ENCODE measurements at places on chromosomes 4 and X.

GRCh38 chr4:174550541-174550940 lies 28.3 kb upstream of the HPGD start:
- DNase-seq, result no peak

- DNase-seq, result peak; percentile 86
These were observed at the start of gene NAA10 for GRCh38 chrX:153934762-153935325. Gene NAA10 (minus strand): TSS chrX:153935037. CDS start chrX:153934904, 133 bp downstream.

GRCh38 chr4:24666316-24666715 lies 82.0 kb upstream of the DHX15 start:
- no peak for DNase-seq

GRCh38 chr4:109049926-109050325 lies 252.5 kb downstream of the COL25A1 start:
- DNase-seq, result no peak

DNA sequence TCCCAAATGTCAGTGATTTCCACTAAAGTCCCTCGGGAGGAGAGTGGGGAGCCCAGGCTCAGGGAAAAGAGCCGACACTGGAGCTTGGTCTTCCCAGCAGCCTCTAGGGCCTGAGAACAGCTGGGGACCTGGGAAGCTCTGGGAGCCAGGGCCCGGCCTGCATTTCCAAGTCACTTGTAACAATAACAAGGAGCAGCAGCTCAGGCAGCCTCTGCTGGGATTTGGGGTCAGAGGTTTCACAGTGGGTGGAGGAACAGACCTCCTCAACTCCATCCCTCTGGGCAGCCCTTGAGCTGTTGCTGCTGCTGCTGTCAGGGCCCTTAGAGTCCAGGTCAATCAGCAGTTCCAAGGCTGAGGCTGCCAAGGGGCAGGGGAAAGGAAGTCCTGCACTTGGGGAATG lies 11.1 kb downstream of the STARD8 start:
- DNase-seq, result no peak

DNA sequence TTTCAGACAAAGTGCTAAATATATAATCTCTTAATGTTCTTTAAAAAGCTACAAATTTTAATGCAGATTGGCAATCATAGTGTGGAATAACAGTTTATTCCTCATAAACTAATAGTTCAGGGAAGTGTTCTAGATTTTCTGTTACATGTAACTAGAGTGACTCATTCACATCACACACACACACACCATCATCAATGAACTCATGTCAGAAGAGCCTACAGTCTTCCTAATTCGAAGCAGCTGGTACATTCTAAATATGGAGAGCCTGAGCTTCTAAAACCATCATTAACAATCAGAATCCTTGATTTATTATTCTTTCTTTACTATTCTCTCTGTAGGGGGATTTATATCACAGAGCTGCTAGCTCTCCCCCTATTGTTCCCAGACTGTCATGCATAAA lies 49.6 kb downstream of the DKK2 start:
- no peak for DNase-seq

- DNase-seq, result no peak
These were observed 440.2 kb downstream of the PRR32 start for GRCh38 chrX:127259742-127260141.

DNA sequence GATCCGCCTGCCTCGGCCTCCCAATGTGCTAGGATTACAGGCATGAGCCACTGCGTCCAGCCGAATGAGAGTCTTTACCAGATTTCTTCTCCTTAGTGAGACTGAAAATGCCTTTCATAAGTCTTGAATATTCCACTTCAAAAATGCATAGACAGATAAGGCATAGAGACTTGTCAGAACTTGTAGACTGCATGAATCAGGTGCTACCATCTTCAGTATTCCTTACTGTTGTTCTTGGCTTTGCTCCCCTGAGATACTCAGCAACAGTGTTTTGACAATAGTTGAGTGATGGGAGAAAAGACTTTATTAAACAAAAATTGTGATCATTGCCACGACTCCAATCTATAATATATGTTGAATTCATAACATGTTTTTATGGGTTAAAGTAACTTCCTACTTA lies 11.0 kb downstream of the TKTL2 start:
- no peak for DNase-seq

DNA sequence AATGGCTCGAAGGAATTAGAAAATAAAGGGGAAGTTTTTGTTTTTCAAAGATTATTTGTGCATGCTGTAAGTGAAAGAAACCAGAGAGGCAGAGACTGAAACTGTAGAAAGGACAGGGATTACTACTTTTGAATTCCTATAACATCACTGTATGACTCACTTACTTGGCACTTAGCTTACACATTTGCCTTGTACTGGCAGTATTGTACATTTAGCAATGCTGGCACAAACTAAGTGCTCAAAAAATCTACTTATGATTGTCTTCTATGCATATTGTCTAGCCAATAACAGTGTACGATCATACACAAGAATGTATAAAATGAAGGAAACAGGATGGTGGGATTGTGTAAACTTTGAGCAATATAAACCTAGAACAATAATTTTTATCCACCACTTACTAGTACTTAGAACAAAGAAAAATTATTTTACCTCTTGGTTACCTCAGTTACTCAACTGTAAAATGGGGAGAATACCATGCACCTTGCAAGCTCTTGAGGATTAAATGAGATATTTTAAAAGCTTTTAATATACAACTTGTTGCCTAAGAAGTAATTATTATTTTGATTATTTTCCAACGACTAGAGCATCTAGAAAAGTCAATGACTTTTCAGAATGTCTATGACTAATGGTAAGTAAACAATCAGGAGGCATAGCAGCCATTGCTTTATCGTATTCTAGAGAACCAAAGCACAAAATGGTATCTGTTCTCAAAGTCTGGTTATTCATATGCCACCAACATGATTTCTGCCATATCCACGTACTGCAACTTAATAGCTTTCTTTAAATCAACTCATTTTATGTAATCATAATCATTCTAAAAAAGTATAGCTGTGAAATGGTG lies 4.7 kb downstream of the FAM120C start:
- peak; percentile 43 for DNase-seq

- no peak for DNase-seq
These were observed 63.8 kb upstream of the HPRT1 start for GRCh38 chrX:134396174-134396573.

GRCh38 chr4:128591482-128591881 lies 218.0 kb upstream of the JADE1 start:
- no peak for DNase-seq

- DNase-seq, result no peak
These were observed 173.3 kb upstream of the S100G start for GRCh38 chrX:16476692-16477091.

DNA sequence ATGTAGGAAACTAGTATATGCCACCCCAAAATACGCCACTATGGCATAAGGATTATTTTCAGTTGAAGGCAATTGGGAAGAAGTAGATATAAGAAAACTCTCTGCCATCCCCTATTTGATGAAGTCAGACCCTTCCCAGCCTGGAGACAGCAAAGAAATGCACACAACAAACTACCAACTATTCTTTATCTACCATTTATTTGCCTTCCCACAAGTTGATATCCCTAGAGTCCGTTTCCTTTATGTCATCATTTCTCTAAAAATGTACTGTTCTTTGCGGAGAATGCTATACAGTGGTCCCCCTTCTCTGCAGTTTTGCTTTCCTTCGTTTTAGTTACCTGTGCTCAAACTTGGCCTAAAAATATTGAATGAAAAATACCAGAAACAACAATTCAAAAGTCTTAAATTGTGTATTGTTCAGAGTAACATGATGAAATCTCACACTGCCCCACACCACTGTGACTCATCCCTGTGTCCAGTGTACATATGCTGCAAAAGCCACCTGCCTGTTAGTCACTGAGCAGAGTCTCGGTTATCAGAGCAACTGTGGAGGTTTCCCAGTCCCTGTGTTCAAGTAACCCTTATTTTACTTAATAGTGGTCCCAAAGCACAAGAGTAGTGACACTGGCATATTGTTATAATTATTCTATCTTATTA lies 152.3 kb downstream of the WDFY3 start:
- DNase-seq, result no peak

- DNase-seq, result no peak
These were observed 80.4 kb downstream of the WFS1 start for GRCh38 chr4:6349896-6350603.

- DNase-seq, result no peak
These were observed 57.7 kb downstream of the TRIM2 start for GRCh38 chr4:153261914-153262313.

GRCh38 chrX:65581661-65582339 lies 47.2 kb upstream of the LAS1L start:
- peak; percentile 75 for DNase-seq

GRCh38 chr4:27068151-27068867 lies 207.7 kb downstream of the STIM2 start:
- DNase-seq, result no peak

- no peak for DNase-seq
These were observed 787.5 kb downstream of the FSTL5 start for GRCh38 chr4:161376275-161376674.

GRCh38 chr4:80594701-80595100 lies 259.2 kb downstream of the CFAP299 start:
- no peak for DNase-seq

DNA sequence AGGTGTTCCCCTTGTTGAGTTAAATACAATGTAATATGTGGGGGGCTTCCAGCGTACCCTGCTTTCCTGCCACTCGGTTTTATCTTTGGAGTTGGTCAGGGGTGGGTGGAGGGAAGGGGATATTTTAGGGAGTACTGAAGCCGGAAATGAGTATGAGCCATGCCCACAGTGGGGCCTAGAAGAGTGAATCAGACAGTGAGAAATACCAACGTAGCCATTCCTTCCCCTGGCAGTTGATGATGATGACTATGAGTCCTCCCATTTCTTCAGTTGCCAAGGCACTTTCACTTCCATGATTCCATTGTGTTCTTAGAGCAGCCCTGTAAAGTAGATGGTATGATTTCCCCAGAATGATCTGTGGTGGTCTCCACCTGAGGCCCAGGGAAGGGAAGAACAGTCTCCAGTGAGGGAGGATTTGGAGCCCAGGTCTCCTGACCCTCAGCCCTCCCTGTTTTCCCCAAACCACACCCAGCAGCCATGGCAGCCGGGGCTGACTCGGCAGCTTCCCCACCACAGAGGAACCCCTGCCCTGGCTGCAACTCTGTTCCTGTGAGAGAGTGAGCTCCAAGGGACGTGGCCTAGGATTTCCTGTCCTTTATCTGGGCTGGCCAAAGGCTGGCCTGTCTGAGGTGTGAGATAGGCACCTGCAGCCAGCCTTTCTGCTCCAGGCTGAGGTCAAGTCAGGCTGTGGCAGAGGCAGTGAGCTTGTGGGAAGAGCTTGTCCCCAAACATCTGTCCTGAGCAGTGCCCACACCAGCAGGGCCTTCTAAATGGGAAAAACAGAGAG lies 52.7 kb downstream of the STARD8 start:
- no peak for DNase-seq

- no peak for DNase-seq
These were observed 15.3 kb downstream of the NPY1R start for GRCh38 chr4:163317110-163317509.

- DNase-seq, result no peak
These were observed 82.4 kb downstream of the MAGED1 start for GRCh38 chrX:51975811-51976210.

DNA sequence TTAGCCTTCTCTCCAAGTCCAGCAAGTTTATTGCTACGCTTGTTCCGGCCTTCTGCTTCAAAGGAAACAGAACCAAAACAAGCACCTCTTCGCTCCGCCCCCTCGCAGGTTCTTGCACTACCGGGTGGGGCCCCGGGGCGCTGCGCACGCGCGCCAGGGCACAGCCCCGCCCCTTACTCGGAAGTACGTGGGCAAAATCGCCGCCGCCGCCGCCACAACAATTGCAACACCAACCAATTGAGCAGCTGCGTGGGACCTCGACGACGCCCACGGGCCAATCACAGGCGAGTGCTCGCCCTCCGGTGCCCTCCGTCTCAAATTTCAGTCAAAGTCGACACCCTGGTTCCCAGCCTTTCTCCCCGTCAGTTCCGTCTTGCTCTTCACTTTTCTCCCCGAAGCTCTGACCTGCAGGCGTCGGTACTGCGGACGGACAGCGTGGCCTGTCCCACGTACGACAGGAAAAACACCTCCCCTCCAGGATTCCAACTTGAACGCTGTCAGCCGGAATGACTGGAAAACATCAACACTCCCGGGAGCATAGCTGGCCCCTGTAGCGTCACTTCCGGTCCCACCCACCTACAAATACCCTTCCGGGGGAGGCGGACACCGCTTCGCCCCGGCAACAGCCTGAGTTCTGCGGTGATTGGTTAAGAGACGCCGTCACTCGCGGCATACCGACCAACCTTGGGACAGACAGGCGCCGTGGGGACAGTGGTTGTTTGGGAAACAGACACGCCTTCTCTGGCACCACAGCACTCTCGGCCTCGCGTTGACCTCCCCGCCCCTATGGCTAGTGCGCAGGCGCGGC lies 624 bp upstream of the OTUD5 start:
- peak; percentile 96 for DNase-seq

DNA sequence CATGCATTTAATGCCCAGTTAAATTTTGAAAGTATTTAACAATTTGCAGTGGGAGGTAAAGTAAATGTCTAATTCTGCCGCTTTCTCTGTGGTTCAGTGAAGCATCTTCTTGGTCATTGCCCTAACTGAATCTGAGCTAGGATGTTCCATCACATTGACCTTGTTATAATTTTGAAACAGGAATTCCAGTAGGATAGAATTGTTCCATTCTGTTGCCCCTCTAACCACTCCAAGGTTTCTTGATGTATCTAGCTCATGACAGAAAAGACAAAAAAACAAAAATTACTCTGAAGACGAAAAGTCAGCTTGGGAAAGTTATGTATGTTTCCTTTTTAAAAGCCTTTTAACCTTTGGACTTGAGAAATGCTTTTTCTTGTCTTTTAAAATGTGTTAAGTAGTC lies 297.0 kb upstream of the FAT1 start:
- no peak for DNase-seq

DNA sequence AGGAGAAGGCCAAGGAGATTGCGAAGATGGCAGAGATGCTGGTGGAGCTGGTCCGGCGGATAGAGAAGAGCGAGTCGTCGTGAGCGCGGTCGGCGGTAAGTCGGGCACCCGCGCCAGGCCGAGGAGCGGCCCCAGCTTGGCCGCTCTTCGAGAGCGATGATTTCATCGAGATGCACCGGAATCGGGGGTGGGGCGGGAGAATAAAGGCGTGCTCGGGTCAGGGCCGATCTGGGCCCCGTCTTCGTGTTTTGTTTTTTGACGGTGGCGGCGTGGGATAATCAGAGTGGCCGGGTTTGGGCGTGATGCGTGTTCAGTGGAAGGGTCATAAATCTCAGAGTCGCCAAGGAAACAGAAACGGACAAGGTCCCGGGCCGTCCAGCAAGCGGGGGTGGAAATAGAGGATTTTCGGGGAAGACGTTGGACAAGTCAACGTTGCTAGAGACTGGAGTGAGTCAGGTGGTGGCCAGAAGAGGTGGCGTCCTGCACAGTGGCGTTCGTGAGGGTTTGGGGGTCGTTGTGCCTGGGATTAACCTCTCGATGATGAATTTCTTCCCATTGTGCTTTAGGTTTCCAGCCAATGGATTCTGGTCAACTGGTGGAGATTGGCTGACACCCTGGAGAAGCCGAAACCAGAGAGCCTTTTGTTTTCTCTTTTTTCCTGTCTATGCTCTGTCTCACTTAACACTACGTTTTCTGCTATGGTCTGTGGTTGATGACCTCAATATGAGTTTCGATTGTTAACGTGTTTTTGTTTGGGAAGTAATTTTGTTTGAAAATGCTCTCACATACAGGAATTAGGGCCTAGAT lies 882 bp downstream of the MRFAP1 start:
- DNase-seq, result peak; percentile 65
